ENCODE measurements at places on chromosomes 7 and 10. TPM values are rescaled to one million over a fixed set of nuclear protein-coding genes. Genes with fewer than 3 reads are reported as not detected.
A peak's percentile ranks its signal among the peaks of the same experiment; 100 is the strongest.

C7orf25 gene
- 13.2 TPM for total RNA-seq

DNA sequence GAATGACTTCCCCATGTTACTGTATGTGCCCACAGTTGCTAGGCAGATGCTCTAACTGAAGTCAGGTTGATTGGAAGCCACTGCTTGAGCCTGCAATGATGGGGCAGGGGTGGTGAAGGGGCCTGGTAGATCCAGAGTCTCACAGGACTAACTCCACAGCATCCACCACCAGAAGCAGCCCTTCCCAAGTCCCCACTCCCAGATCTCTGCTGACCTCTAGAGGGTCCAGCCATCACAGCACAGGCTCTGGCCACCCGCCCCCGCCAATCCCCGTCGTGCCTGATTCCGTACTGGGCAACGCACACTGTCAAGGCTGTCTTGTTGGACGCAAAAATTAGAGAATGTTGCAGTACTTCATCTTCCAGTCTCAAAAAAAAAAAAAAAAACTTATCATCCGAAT lies 136.8 kb upstream of the PDE1C start:
- H3K27ac ChIP-seq = no peak overlapping the region
- no peaks in the 10 kb centered on the region for H3K4me1 ChIP-seq
- H3K27me3 ChIP-seq = no peaks in the 10 kb centered on the region
- no peaks in the 10 kb centered on the region for H3K36me3 ChIP-seq
- no peak overlapping the region for H3K4me3 ChIP-seq
- no peak for DNase-seq

PDZD7 gene
- total RNA-seq = 2.4 TPM

DNA sequence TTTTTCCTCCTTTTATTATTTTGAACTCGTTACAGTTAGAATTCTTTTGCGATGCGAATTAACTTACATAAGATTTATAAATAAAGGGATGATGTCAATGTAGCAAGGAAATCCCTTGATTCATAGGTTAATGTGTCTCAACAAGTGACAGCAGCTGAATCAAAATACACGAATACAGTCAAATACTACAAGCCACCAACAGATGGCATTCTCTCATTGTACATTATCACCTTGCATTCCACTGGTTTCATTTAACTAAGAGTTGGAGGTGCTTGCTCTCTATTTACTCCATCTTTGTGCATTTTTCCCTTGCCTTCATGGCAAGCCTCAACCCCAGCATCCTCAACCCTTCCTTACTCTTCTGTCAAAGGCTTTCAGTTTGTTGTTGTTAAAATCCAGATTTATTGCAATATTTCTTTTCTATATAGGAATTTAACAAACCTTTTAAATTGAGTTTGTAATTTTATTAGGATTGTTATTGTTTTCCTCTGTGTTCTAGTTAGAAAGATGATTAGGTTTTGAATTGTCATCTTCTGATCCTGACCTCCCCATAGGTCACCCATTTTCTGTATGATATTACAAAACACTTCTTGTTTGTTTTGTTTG lies 78.3 kb downstream of the SLC25A40 start:
- no peaks in the 10 kb centered on the region for H3K4me1 ChIP-seq
- no peak overlapping the region for H3K27ac ChIP-seq
- H3K36me3 ChIP-seq = no peaks in the 10 kb centered on the region
- no peak overlapping the region for H3K4me3 ChIP-seq
- DNase-seq = peak; percentile 28

ANKIB1 gene
- total RNA-seq = 37.5 TPM

GRCh38 chr10:70797840-70798239 lies 12.7 kb upstream of the TBATA start:
- no peak overlapping the region for H3K27ac ChIP-seq
- H3K27me3 ChIP-seq = no peaks in the 10 kb centered on the region
- no peak for DNase-seq
- no peaks in the 10 kb centered on the region for H3K4me1 ChIP-seq
- no peak overlapping the region for H3K4me3 ChIP-seq
- H3K36me3 ChIP-seq = no peaks in the 10 kb centered on the region

DNA sequence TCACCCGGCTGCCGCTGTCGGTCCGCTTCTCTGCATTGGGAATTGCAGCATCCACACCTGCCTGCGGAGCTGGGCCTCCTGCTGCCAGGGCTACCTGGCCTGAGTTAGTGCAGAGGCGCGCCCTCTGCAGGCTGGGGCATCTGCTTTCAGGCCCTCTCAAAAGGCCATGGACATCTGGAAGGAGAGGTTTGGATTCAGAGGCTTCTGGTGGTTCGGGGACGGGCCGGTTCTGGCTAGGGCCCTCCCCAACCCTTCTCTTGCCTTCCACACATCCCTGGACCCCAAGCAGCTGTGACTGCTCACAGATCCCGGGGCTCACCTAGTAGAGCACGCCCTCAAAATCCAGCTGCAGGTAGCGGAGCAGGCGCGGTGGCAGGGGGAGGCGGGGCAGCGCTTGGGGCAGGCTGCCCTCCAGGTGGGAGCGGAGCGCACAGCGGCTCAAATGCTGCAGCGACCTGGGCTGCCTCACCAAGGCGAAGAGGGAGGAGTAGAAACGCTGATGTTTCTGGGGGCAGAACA lies 8.4 kb upstream of the GBX1 start:
- H3K4me1 ChIP-seq = no peaks in the 10 kb centered on the region
- no peaks in the 10 kb centered on the region for H3K27me3 ChIP-seq

DNA sequence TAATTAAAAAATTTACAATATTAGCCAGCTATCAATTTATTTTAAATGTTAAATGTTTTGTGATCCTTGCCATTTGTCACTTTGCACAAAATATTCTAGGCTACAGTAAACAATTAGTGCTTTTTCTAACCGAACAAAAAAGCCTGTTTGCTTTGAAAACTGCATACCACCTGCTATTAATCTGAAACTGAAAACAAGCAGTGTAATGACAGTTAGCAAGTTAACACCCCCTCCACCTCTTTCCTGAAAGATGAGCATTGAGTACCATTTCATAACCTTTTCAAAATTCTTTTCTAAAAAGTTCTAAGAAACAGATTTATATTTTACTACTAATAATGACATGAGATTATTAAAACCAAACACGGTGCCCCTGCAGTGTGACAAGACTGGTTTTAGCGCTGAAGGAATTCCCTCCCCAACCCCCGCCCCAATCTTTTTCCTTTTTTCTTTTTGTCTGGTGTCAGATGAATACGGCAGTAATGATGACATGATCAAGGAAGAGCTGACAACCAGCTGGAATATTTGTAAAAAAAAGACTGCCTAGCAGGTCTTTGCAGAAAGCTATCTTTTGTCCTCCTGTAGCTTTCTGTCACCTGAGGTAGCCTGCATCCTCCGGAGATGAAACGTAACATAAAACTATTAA lies 175.6 kb downstream of the CHCHD3 start:
- no peak overlapping the region for H3K27ac ChIP-seq
- no peaks in the 10 kb centered on the region for H3K4me1 ChIP-seq
- no peak overlapping the region for H3K4me3 ChIP-seq
- H3K27me3 ChIP-seq = no peaks in the 10 kb centered on the region
- no peaks in the 10 kb centered on the region for H3K36me3 ChIP-seq
- no peak for DNase-seq

GRCh38 chr7:45182856-45183710 lies 25.5 kb downstream of the RAMP3 start:
- no peaks in the 10 kb centered on the region for H3K4me1 ChIP-seq
- no peaks in the 10 kb centered on the region for H3K27me3 ChIP-seq
- no peak overlapping the region for H3K4me3 ChIP-seq
- DNase-seq = no peak
- no peak overlapping the region for H3K27ac ChIP-seq
- no peaks in the 10 kb centered on the region for H3K36me3 ChIP-seq

STEAP1 gene
- total RNA-seq = 3.6 TPM

HILPDA gene
- 32.4 TPM for total RNA-seq
